ENCODE measurements at places on chromosomes 4 and X.

DNA sequence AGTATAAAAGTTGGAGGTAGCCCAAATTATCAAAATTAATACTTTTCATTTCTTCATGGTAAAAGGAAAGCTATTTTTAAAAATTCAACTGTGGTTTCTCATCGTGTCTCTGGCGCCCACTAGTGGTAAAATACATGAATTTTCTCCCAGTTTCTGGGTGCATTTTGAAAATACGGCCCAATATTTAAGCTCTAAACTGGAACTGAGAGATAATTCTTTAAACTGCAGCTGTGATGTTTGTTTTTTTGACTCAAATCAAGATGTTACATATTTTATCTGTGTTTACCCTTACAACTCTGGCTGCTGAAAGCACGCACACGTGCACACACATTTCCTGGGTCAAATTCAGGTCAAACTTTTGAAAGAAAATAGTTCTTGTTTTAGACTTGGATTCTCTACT lies 123.9 kb upstream of the ACSL4 start:
- DNase-seq: no peak

- DNase-seq: no peak
Measured at GRCh38 chr4:170248576-170248975, 158.8 kb upstream of the AADAT start.

DNA sequence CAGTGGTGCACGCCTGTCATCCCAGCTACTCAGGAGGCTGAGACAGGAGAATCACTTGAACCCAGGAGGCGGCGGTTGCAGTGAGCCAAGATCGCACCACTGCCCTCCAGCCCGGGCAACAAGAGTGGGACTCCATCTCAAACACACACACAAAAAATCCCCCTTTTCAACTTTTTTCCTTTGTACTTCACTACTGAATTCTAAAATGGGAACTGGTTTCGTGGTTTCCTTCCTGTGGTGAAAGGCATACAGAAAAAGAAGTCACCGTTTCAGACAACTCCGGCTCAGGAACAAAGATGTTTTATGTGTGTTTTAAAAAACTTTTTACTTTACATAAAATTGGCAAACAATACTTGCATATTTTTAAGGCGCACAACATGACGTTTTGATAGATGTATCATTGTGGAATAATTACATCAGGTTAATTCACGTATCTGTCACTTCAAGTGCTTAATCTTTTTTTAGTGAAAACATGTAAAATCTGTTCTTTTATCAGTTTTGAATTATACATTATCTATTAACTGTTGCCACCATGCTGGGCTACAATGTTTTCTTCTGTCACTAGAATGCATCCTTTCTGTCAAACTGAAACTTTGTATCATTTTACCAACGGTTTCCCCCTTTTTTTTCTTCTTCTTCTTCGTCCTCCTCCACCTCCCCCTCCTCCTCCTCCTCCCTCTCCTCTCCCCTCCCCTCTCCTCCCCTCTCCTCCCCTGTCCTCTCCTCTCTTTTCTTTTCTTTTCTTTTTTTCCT lies 186.0 kb downstream of the CRLF2 start:
- no peak for DNase-seq

DNA sequence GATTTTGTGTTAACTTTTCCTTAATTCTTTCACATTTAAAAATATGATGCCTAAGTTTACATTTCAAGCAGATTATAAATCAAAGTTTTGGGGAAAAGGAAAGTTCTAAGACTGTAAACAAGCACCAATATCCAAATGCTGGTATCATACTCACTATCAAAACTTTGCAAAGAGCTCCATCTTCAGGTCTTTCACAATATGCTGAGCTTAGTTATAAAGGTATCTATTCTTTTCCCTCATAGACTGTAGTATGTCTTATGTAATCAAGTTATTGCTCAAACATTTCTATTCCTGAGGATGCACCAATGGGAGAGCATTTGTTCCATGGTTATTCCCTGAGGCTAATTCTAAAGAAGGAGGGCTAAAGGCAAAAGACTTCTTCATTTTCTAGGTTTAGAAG lies 207.9 kb upstream of the FAM241A start:
- DNase-seq: no peak

GRCh38 chrX:68717663-68718442 lies 70.4 kb downstream of the STARD8 start:
- no peak for DNase-seq

GRCh38 chrX:45422216-45422925 lies 221.7 kb upstream of the DIPK2B start:
- no peak for DNase-seq

DNA sequence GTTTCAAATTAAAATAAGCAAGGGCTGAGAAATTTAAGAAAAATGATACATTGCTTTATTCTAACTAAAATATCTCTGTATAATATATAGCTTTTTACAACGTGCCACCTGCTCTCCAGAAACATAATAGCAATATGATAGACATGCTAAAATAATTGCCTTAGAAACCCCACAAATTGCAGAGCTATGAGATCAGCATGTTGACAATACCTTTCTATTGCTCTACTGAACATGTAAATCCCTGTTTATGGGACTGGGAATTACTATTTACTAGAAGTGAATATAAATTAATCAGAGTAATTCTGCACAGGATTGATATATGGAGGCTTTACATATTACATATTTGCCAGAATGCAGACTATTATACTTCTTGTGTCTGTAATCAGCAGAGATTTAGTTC lies 1831.1 kb upstream of the IGFBP7 start:
- DNase-seq: no peak

DNA sequence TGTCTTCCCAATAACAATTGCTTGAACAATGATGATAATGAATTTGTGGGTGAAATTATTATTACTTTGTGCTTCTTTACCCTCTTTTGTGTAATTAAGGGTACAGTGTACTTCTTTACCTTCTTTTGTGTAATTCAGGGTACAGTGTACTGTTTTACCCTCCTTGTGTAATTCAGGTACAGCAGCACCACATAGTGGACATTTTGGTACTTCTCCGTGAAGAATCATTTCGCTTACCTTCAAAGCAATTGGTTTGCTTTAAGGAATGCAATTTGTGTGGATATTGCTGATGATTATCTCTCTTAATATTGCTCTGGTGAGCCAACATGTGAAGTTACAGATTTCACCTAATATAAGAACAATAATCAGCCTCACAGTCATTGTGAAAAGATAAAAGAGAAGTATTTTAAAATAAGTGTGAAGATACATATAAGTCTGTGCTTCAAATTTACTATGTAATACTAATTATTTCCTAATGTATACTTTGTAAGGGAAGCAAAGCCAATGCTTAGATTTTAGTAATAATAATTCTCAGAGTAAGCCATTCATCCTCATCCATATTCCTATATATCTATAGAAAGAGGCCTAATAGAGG lies 27.2 kb upstream of the SEC24B start:
- no peak for DNase-seq

- DNase-seq: no peak
Measured at GRCh38 chrX:108640817-108641216, 95.5 kb downstream of the IRS4 start.

- DNase-seq: no peak
Measured at GRCh38 chr4:88810325-88810724, 112.7 kb upstream of the NAP1L5 start.
